ENCODE measurements at places on chromosomes 12 and 14. TPM values are rescaled to one million over a fixed set of nuclear protein-coding genes. Genes with fewer than 3 reads are reported as not detected.

Gene B3GNT4
- 0.36 TPM for polyA plus RNA-seq

Gene PIANP
- 0.18 TPM for polyA plus RNA-seq

Gene TRPV4
- polyA plus RNA-seq, result 0.57 TPM

Gene VIPAS39
- polyA plus RNA-seq, result 8.5 TPM

All from right cardiac atrium (tissue), 5 donors.